Panc1 (cell line): ENCODE measurements at places on chromosomes 2 and 18.

DNA sequence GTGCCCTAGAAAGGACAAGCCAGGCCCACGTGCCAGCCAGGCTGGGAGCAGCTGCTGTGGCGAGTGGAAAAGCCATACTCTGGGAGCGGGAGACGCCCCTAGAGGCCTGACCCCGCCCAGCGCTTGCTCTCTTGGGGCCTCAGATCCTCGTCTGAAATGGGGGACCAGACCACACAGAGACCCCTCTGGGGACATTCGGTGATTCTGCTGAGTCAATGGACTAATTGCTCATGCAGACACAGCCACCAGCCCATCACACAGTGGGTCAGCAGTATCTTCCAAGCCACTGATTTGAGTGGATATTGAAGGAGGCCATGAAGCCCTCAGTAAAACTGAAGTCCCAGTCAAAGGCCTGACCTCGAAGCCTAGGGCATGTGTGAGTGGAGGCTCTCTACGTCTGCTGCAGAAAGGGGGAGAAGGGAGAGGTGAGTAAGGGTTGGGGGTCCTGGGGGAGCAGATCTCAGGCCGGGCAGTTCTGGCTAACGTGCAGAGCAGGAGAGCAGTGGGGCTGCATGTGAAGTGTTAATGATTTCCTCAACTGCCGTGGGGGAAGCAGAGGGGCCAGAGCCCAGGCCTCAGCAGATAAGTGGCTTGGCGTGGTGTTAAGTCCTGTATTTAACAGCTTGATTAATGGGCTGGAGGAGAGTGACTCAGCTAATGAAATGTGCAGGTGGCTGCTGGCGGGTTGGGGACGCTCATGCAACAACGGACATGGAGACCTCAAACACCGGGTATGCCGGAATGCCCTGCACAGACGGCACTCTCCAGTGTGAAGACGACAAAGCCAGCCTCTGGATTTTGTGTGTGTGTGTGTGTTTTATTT lies 104.4 kb upstream of the TWIST2 start:
- no peak for DNase-seq

DNA sequence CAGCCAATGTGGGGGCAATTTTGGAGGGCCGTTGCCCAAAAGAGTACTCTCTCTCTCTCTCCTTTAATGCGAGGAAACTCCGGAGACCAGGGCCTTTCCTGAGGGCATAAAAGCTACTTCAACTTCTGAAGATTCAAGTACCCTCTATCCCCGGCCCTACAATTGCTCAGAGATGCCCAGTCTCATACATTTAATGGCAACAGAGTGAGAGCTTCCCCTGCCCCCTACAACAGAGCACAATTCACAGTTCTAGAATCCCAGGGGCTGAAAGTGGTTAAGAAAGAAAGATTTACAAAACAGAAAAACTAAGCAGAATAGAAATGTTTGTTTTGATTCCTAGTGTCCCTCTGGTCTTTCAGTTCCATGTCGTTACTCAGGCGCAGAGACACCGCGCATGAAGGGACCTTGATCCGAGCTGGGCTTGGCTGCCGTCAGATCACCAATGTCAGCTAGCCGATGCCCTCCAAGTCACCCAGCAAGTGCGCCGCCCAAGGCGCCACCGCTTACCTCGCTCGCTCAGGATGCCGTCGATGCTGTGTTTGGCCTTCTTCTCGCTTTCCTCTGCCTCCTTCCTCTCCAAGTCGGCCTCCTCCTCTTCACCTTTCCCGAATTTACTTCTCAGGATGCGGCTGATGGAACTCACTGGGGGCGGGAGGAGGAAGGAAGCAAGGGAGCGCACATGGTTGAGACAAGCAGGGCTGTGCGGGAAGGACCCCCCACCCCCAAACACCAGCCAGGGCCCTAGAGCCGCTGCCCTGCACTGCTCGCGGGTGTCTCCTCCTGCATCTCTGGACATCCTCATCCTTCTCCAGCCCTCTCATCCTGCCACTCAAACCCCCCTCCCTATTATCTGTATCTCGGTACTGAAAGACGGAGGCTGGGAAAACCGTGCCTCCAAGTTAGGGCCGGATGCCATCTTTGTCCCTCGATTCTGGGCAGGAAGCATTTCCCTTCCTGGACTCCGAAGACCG lies 4.9 kb downstream of the PAX3 start:
- DNase-seq, result no peak

DNA sequence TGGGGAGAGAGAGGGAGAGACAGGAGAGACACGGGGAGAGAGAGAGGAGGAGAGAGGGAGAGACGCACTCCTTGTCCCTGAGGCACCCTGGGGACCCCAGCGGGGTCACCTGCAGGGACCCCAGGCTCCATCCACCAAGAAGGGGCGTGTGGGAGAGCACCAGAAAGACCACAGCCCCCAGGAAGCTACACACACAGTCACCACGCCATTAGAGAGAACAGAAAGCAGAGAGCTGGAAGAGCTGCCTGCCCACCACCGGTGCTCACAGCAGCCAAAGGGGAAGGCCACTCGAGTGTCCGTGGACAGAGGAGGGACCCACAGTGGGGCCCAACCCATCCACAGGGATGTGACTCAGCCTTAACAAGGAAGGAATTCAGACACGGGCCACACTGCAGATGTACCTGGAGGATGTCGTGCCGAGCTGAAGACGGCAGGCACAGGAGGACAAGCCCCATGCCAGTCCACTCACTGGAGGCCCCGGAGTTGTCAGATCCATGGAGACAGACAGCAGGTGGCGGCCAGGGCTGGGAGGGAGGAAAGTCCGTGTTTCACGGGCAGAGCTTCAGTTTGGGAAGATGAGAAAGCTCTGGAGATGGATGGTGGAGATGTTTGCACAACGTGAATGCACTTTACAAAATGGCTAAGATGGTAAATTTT lies 11.5 kb upstream of the NFATC1 start:
- DNase-seq, result no peak

DNA sequence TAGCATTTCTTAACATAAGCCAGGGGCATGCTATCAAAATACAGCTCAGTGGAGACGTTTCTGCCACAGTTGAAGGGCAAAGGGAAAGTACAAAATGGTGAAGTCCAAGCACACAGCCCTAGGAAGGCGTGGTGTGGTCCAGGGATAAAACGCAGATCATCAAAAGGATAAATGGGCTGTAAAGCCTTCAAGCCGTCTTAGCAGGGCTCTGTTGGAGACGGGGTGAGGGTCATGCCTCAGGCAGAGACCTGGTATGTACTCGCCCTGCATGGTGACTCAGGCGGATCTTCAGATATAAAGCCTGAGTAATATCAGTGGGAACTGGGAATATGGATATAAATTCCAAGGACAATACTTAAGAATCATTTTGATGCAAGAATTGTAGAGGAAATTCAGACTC lies 61.2 kb downstream of the NGEF start:
- DNase-seq, result no peak

GRCh38 chr2:76556018-76556417 lies 845.3 kb upstream of the GCFC2 start:
- no peak for DNase-seq

DNA sequence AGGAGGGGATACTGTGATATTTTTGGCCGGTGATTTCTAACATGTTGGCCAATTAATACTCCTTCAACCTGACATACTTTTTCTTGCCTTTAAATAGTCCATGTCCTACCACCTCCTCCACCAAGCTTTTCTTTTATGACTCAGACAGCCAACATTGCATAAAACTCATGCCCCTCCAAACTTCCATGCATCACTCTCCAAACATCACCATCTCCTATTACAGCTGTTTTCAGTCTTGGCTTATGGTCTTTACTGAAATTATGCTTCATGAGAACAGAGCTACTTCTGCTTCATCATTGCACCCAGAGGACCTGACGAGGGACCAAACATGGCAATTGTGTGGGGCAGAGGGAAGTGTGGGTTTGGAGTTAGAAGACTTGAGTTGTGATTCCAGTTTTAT lies 305.4 kb downstream of the LPIN1 start:
- no peak for DNase-seq
